ENCODE measurements at places on chromosomes 3 and 15.

GRCh38 chr15:74954515-74954914 is 2.1 kb downstream of the RPP25 start:
- DNase-seq, result no peak

GRCh38 chr15:66842710-66843441 is 140.8 kb downstream of the SMAD6 start:
- peak; percentile 83 for DNase-seq

DNA sequence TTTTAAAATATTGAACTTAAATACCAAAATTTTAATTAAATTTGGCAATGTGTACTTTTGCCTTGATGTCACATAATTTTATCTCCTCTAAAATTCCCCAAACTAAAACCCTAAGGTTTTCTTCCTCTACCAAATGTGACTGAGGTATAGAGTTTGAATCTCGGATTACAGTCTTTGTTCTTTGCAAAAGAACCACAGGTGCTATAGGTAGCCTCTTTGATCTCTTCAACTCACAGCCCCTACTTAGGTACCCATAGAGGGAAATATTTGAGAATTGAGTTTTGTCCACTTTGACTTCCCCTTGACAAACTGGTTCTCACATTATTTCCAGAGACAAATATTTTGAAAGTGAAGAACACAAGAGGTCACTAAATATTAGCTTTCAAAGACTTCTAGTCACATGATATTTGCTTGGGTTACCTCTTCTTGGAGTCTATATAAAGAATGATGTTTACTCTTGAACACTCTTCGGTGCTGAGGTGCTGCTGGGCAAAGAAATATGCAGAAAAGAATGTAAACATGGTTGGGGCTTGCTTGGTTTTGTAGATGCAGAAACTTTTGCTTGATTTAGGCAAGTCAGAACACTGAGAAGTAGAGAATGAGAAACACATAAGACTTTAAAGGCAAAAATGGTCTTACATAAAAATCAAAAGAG is 120.8 kb upstream of the MCTP2 start:
- no peak for DNase-seq

GRCh38 chr3:14248849-14249523 is 70.4 kb downstream of the LSM3 start:
- no peak for DNase-seq

- DNase-seq, result no peak
Observed at GRCh38 chr3:69240651-69241568, 118.5 kb upstream of the LMOD3 start.

DNA sequence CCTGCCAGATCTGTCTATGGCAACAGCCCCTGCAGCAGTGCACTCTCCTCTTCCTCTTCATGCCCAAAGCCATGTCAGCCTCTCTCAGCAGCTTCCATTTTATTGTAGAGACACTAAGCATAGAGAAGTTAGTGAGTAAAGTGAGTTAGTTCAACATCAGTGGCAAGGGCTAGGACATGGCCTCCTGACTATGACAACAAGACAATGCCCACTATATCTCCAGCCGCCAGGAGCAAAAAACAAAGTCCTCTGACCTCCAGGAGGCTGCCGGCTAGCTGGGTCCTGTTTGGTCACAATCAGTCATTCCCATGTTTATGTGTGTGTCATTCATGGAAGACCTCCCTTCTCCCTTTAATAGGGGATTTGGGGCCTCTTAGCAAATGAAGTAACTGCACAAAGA is 14.9 kb downstream of the NR1I2 start:
- no peak for DNase-seq

DNA sequence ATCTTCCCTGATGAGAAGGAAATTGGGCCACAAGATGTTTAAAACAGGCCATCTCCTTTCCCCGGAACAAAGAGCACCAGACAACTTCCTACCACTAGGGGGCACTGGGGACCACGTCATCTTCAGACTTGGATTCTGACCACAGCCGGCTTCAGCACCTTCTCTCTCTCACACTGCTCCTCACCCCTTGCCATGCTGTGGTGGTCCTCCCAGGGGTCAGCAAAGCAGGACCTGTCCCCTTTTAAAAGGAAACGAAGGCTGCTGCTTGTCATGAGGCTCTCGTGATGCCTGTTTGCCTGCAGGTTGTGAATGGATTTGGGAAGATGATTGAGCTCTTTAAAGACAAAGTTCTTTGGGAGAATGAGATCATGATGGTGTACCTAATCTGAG is 16.2 kb downstream of the RFT1 start:
- peak; percentile 82 for DNase-seq

GRCh38 chr3:186427627-186428281 is 65.7 kb upstream of the DGKG start:
- DNase-seq, result no peak

DNA sequence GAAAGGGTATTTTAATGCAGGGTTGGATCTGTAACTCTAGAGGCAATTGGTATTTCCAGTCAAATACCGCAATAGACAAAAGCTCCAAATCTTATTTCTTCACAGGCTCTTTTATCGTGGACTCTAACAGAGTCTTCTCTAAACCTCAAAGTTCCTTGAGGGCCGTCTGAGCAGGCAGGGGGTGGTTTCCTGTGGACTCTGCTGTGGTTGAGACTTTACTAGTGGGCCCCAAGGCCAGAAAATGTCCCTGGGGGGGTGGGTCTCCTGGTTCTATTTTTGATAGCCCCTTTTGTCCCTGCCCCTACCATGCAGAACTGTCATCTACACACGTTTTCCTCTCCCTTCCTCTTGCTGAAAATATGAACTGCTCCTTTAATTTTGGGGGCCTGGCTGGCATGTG is 80.1 kb downstream of the ASB7 start:
- DNase-seq, result no peak

GRCh38 chr3:59308001-59308400 is 258.2 kb upstream of the CFAP20DC start:
- no peak for DNase-seq

GRCh38 chr3:72475258-72476138 is 372.7 kb downstream of the SHQ1 start:
- no peak for DNase-seq

DNA sequence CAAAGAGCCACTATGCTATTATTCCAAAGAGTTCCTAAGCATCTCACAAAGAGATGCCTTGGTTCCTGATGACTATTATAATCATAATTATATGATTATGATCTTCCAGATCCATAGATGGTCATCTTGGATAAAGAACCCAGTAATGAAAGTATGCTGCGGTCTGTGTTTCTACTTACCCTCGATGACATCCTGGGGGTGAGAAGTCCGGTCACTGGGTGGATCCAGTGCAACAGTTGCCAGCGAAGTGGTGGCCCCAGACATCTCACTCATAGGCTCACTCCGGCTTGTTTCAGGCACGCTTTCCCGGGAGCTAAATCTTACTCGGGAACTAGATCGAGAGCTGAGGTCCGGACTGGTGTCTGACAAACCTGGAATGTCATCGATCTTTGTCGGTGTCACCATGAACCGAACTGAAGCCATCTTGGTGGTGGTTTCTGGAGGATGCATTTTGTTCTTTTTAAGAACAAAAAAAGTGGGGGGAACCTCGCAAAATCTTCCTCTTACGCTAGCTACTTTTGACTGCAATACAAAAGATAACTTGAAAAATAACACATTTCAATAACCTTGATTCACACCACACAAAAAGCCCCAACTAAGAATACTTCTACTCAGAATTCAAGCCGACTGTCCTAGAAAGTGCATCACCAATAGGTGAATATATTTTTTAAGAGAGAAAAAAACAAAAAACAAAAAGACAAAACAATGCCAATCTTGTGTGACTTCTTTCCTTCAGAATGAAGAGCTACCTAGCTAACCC is 1.2 kb downstream of the SLC12A6 start:
- no peak for DNase-seq

GRCh38 chr15:54347082-54347827 is 369.0 kb downstream of the UNC13C start:
- no peak for DNase-seq

DNA sequence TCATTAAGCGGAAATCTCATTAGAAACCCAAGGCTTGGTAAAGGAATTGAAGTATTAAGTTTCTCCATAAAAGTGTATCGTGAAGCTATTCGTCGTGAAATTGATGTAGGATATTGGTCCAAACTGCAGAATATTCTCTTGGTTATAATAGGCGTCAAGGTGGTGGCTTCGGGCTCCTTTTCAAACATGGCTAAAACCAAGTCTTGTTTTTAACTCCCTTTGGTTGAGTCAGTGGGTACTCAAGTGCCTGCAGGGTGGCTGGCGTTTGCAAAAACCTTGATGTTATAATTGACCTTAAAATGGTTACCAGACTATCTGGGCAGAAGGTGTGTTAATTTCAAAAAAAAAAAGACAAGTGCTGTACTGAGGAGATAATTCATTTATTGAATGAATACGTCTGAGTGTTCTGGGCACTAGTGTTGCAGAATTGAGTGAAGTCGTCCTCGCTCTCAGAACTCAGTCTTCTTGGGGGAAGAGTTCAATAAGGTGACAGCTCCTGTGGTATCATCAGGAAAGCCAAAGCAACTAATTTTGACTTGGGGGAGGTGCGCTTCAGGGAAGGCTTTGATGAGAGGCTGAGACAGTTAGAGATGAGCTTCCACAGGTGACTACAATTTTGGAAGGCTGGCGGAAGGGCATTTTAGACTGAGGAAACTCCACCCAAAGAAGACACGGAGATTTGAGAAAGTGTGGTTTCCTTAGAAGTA is 1.5 kb downstream of the UBE2Q2 start:
- DNase-seq, result no peak

DNA sequence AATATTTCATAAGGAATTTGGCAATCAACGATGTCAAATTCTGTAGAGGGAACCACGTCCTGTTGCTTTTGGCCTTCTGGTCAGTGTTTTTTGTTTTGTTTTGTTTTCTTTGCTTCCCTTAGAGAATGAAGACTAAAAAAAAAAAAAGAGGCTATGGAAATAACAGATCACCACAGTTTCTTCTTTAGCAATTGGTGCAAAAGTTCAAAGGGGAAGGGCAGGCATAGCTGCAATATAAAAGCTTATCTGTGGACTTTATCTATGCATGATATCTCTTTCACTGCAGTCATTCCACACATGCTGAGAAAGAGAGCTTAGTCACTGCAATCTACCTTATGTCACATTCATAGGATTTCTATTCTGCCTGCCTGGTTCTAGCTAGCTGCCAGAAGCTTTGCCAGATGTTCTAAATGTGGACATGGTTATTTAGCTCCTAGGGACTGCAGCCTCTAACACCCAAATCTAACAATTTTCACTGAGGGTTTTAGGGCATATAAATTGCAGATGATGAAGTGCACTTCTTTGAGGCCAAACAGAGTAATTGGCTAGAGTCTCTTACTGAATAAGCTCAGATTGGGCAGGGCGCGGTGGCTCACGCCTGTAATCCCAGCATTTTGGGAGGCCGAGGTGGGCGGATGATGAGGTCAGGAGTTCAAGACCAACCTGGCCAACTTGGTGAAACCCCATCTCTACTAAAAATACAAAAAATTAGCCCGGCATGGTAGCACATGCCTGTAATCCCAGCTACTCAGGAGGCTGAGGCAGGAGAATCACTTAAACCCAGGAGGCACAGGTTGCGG is 637.2 kb downstream of the NTRK3 start:
- no peak for DNase-seq

DNA sequence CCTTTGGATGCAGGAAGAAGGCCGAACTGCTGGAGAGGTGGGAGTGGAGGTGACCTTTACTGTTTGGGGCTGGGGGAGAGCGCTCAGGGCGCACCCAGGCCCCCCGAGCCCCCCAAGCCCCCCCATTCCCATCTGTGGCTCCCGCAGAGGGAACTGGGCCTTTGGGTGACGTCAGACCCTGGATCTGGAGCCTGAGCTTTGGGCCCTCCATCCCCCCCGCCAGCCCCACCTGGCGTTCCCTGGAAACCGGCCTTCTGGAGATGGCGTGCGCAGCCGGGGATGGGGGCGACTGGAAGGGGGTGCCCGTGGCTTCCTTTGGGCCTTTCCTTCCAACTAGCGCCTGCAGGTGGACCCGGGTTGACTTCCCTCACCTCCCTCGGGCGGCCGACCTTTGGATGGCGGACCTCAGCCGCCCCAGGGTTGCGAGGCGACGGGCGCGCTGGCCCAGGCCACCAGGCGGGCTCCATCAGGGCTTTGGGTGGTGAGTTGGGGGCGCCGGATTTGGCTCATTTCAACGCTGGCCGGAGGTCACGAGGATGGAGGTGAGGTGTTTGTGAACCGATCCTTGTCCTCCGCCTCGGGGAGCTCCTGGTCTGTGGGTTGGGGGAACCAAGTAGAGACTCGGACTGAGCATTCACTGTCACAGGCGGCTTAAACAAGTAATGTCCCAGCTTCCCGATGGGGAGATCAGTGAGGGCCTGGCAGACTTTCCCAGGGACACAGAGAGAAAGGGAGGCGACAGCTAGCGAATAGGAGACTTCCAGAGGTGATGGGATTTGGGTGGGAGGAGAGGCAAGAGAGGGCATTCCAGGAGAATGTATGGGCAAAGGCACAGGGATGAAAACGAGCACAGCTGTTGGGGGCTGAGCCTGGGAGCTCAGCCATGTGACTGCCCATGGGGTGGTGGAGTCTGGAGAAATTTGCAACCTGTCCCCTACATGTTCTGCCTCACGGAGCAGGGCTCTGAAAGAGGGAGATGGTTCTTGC is 709 bp downstream of the SCAMP5 start:
- DNase-seq, result peak; percentile 86

DNA sequence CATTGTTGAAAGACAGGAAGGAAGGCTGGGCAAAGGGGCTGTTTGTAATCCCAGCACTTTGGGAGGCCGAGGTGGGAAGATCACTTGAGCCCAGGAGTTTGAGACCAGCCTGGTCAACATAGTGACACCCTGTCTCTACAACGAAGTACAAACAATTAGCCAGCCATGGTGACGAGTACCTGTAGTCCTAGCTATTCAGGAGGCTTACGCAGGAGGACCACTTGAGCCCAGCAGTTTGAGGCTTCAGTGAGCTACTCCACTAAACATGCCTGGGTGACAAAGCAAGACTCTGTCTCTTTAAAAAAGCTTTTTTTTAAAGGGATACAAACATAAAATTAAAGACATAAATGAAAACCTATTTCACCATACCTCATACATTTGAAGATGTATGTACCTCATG is 11.1 kb downstream of the SERP1 start:
- DNase-seq, result no peak

DNA sequence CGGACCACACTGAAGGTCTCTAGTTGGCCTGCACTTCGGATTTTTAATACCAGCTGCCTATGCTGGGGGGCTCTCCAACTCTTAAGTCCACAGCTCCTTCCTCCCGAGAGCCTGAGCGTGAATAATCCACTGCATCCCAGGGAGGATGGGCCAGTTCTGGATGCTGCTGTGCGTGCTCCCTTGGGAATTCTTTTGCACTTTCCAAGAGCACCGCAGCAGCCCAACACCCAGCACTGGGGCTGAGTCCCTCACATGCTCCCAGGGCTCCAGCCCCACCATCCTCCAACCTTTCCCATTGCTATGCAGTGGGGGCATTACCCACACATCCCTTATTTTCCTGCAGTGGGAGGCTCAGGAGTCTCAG is 136.4 kb upstream of the IQSEC1 start:
- no peak for DNase-seq

DNA sequence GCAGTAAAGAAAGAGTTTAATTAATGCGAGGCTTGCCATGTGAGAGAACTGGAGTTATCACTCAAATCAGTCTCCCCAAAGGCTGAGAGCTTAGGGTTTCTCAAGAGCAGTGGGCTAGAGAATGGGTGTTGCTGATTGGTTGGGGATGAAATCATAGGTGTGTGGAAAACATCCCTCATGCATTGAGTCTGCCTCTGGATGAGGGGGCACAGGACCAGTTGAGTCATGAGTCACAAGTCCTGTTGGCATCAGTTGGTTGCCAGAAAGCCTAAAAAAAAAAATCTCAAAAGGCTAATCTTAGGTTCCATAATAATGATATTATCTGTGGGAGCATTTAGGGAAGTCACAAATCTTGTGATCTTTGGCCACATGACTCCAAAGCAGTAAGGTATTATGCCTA is 800.3 kb downstream of the TUSC7 start:
- DNase-seq, result no peak
